NB4 (cell line): ENCODE measurements at places on chromosomes 4 and X.
A peak's percentile ranks its signal among the peaks of the same experiment; 100 is the strongest.

DNA sequence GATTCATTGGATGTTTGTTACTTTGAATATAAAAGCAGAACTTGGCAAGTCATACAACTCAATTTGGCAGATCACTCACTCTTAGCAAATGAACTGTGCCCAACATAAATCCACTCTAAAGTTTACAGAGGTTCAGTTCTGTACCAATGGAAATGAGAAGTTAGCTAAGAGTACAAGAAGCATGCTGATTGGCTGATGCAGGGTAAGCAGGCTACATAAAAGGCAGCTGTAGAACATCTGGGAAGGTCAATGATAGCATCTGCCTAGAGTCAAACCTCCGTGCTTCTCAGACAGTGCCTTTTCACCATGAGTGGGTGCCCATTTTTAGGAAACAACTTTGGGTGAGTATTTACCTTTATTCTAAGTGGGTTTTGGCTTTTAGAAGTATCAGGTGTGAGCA lies at the start of gene TDO2:
TSS of gene TDO2 (plus strand) at position 244 of the 400 bp plus-strand sequence. CDS start at position 307, 63 bp downstream.
- DNase-seq: no peak

DNA sequence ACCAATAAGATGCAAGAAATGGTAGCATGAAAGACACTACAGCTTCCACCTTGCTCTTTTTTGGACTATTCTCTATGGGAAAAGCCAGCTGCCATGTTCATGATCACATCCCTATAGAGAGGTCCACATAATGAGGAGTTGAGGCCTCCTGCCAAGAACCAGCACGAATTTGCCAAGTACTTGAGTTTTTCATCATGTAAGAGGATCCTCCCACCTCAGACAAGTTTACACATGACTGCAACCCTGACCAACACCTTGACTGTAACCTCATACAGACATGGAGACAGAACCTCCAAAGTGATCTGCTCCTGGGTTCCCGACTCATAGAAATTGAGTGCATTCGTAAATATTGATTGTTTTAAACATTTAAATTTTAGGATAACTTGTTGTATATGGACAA lies 135.2 kb upstream of the TSPAN5 start:
- no peak for DNase-seq

DNA sequence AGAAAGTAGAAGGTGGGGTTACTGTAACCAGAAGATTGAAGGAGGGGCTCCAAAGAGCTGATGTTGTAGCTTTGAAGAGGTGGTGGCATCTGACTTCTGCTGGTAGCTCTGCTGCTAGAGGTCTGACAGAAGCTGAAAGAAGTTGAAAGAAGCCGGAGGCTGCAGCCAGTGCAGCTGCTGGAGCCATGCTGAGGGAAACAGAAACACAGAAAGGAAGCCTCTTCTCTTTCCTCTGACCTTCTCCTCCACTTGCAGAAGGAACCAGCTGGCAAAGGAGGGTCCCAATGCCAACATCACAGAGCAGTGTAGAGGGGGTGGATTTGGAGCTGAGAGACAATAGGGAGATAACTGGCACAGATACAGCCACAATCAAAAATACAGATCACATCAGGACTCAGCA lies 89.3 kb upstream of the HHIP start:
- no peak for DNase-seq

DNA sequence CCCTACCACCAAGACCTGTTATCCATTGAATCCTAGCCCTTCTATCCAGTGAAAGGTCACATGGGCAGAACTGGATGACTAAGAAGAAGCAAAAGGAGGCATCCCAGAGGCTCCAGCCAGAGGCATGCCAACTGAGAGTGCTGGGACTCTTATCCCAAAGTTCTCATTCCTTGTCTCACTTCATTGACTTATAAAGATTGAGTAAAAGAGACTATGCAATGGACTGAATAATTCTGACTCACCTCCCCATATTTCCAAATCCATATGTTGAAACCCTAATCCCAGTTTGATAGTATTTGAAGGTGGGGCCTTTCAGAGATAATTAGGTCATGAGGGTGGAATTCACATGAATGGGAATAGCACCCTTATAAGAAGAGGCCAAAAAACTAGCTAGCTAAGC lies 131.4 kb downstream of the COL25A1 start:
- no peak for DNase-seq

DNA sequence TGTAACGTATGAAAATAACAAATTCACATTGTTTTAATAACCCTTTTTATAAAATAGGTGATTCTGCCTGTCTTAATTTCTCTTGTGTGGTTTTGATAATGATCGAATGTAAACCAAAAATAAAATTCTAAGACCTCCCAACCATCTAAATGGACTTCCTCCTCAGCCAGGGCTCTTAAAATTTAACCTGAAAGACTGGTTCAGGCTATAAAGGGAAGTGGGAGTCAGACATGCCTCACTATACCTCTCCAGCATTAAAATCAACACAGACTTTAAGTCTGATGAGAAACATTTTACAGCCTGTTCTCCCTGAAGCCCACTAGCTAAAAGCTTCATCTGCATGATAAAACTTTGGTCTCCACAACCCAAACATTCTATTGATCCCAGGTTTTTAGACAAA lies 97.6 kb upstream of the STIM2 start:
- DNase-seq: peak; percentile 58

DNA sequence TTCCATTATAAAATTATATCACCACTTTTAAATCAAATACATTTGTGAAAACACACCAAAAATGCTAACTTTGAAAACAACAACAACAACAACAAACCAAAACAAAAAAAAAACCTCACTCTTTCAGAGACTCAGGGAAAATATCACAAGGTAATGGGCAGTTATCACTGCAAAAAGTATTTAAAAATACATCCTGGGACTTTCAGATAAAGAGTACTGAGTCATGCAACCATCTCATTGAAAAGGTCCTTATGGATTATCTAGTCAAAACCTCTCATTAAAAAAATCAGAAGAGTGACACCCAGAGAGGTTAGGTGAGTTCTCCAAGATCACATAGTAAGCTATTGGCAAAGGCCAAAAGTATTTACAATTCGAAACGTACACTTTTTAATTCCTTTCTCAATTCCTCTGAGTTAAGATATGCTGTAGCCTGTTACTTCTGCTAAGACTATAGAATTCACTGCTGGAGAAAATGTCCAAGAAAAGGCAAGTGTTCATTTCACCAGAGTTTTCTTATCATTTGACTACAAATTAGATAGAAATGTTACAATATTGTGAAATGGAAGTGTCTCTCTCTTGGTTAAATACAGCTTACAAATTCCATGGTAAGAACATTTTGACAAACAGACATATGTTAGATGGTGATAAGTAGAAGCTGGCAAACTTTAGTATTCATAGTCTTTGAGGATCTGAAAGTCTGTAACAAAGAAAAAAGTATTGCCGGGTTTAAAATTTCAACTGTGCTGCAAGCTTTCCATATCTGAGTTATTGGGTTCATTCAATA lies 9.3 kb downstream of the STX18 start:
- DNase-seq: no peak

DNA sequence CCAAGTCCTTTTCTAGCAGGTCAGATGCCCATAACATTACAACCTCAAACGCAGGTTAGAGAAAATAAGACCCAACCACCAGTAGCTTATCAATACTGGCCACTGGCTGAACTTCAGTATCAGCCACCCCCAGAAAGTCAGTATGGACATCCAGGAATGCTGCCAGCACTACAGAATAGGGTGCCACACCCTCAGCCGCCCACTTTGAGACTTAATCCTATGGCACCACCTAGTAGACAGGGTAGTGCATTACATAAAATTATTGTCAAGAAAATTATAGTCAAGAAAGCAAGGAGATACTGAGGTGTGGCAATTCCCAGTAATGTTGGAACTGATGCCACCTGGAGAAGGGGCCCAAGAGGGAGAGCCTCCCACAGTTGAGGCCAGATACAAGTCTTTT lies 19.9 kb upstream of the TRIM61 start:
- peak; percentile 12 for DNase-seq

DNA sequence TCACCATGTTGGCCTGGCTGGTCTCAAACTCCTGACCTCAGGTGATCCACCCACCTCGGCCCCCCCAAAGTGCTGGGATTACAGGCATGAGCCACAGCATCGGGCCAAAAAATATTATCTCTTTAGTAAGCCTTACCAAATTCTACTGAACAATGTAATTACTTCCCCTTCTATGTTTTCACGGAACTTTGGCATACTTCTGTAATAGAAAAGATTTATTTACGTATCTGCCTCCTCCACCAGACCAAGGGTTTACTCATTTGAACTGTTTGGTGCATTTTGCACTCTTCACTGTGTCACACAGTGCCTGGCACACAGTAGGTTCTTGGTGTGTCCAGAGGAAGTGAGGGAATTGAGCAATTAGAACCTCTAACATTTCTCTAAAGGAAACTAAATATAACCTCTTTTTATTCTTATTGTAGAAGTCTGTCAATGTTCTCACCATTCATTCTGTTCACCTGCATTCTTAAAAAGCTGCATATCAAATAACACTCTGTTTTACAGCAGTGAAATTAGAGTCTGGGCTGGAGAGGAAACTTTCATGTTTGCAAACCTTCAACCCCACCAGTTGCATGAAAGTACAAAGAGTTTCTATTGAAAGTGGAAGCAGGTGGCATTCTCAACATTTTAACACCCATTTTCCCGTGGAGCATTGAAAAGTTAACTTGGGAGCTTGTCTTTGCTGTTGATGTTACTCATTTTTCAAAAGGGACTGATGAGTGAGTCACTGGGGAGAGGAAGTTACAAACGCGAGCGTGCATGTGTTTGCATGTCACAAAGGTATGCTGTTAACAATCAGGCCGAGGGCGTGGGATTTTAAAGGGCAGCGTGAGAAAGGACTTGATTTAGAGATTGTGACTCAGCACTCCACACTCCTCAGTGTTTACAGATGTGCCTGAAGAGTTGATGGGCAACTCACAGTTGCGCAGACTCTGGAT lies 314.1 kb downstream of the STK32B start:
- peak; percentile 19 for DNase-seq

- DNase-seq: no peak
Measured at GRCh38 chrX:148337873-148338272, 162.5 kb upstream of the AFF2 start.

GRCh38 chr4:101218346-101218745 lies 129.0 kb downstream of the PPP3CA start:
- DNase-seq: no peak

DNA sequence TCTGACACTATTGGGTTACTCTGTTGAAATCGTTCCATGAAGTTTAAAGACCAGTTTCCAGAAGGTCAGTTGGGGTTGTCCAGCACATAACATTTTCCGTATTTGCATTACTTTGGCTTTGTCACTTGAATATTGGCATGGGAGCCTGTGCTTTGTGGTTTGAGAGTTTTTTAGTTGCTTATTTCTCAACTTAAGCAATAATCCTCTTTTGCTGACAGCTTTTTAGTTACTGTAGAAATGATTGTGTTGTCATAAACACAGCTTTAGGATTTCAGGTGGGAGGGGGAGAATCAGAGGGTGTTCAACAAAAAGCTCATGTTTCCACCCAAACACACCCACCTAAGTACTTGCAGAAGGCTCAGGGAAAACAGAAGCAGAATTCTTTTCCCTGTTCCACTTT lies 210.7 kb upstream of the TLL1 start:
- DNase-seq: no peak

DNA sequence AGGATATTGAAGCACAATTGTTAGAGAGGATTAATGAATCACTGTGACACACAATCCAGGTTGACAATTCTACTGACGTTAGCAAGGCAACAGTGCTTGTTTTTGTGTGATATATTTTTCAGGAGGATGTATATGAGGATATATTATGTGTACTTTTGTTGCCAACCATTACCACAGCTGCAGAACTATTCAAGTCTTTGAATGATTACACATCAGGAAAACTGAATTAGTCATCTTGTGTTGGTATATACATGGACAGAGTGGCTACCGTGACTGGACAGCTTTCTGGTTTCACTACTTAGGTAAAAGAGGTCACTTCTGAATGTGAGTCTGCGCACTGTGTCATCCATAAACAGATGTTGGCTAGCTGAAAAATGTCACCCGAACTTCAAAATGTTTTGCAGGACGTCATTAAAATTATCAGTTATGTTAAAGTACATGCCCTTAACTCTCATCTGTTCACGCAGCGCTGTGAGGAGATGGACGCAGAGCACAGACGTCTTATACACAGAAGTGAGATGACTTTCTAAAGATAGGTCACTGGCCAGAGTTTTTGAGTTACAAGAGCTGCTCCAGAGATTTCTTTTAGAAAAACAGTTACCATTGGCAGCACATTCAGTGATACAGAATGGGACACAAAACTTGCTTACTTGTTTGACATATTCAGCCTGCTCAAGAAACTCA lies 69.0 kb downstream of the MRPL1 start:
- no peak for DNase-seq

GRCh38 chr4:156889616-156890594 lies 81.7 kb downstream of the PDGFC start:
- no peak for DNase-seq

DNA sequence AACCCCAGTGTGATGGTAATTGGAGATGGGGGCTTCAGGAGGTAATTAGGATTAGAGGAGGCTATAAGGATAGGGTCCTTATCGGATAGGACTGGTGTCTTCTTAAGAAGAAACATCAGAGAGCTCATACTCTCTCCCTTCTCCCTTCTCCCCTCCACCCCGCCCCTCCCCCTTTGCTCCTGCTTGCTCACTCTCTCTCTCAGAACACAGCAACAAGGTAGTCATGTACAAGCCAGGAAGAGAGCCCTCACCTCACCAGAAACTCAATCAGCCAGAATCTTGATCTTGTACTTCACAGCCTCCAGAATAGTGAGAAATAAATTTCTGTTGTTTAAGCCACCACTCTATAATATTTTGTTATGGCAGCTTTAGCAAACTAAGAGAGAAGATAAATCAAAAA lies 4.5 kb downstream of the DDX60L start:
- DNase-seq: peak; percentile 25

DNA sequence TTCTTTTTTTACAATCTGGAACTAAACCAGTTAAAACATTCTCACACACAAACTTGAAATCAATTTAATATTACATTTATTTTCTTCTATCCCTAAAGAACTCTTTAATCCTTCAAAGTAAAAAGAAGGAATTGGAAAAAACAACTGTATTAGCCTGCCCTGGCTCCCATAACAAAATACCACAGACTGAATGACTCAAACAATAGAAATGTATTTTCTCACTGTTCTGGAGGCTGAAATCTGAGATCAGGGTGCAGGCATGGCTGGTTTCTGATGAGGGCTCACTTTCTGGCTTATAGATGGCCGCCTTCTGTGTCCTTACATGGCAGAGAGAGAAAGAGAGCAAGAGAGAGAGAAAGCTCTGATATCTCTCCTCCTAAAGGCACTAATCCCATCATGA lies 149.4 kb downstream of the PDGFRA start:
- DNase-seq: no peak
